GM03348 (cell line): ENCODE measurements at places on chromosomes 3 and 15.

DNA sequence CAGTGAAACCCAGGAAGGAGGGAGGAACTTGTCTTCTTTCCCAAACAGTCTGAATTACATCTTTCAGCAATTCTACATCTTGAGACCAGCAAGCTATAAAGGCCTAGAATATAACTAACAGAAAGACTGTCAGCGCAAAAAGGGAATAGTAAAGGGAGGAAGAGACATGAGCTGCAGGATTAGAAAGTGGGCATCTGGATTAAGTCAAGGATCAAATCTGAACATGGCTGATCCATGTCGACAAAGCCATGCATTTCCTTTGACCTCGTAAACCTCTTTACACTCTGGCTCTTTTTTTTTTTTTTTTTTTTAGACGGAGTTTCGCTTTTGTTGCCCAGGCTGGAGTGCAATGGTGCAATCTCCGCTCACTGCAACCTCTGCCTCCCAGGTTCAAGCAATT is 35.4 kb upstream of the KCNMB3 start:
- no peak for DNase-seq

- DNase-seq, result no peak
Measured at GRCh38 chr15:74156678-74157411, 16.7 kb upstream of the ISLR start.

GRCh38 chr3:120448756-120449155 is 2.0 kb downstream of the FSTL1 start:
- peak; percentile 84 for DNase-seq

GRCh38 chr3:184145111-184145524 is 10.0 kb downstream of the EIF2B5 start:
- DNase-seq, result peak; percentile 34

DNA sequence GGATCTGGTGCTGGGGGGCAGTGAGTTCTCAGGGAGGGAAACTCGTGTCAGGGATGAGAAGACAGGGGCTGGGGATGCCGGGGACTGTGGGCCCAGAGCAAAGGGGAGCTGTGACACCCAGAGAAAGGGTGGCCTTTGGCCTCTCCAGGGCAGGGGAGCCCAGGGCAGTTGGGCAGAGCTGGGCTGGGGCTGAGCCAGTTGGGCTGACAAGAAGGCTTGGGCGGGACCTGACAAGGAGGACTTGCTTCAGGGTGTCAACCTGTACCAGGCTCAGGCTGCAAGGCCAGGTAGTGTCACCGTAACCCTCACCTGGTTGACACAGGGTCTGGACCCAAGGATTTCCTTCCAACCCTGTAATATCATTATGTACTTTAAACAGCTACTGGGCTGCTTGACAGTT is 13.2 kb upstream of the ANPEP start:
- DNase-seq, result no peak

- no peak for DNase-seq
Measured at GRCh38 chr3:72331076-72331475, 517.2 kb downstream of the SHQ1 start.

DNA sequence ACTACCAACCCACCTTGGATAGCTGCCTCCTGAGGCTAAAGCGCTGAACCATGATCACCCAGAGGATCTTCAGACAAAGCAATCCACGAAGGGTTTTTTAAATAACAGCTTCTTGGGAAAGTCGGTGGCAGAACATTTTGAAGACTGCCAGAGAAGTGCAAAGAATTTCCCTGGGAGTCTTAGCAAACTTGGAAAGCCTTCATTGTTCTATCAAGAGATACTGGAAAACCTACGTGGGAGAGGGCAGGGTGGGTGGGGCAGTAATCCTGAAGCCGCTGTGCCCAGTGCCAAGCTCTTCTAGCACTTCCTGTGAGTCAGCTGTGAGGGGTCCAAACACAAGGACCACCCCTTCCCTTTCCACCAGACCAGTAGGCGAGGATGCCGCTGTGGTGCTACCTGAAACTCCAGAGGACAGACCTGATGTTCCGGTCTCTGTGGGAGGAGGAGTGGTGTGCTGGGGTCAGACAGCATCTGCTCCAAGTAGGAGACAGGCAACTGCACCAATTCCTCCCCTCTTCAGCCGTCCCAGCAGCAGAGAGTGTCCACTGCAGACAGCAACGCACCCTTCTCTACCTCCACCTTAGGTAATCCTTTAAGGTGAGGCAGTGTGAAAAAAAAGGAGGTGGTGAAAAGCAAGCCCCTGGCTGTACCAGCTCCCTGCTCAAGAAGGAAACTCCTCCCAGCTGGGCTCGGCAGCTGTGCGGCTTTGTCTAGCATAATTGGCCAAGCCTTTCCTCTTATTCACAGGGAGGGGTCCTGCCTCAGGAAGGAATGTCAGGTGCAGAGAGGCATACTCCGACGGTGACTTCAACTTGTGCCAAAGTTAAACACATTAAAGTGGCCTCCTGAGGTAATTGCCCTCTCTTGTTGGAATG is 99.0 kb downstream of the TMCC1 start:
- peak; percentile 19 for DNase-seq

- peak; percentile 15 for DNase-seq
Measured at GRCh38 chr3:112470788-112471187, 28.5 kb downstream of the BTLA start.

DNA sequence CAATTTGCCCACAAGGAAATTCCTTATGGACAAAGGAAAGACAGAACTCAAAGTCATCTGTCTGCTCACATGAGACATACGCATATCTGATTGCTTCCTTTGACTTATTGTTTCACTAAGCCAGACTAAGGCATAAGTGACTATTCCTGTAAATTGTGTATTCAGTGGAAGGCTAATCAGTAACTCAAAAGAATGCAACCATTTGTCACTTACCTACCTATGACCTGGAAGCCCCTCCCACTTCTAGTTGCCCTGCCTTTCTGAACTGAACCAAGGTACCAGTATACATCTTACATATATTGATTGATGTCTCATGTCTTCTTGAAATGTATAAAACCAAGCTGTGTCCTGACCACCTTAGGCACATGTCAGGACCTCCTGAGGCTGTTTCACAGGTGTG is 53.5 kb upstream of the PROK2 start:
- no peak for DNase-seq

DNA sequence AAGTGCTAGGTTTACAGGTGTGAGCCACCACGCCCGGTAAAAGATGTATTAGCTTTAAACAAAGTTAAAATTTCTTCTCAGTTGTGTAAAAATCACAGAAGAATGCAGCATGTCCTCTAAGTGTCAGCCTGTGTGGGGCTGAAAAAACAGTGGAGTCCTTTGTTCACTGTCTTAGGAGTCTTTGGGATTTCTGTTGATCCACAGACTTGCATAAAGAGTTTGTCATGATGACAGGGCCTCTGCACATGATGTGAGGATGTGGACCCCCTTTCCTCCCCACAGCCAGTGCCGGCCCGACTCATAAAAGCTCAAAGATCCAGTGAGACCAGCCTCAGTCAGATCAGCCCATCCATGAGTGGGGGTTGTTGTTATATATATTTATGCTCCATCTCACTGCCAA is 49.0 kb upstream of the GOLGA8J start:
- DNase-seq, result no peak

GRCh38 chr3:159605101-159605500 is 383.5 kb upstream of the IL12A start:
- DNase-seq, result no peak

GRCh38 chr15:74235962-74236361 is at the start of gene CCDC33:
TSS of gene CCDC33 (plus strand) at chr15:74236326. CDS start at chr15:74236720, 394 bp downstream.
- no peak for DNase-seq

- DNase-seq, result no peak
Measured at GRCh38 chr3:65551945-65552344, 486.8 kb downstream of the MAGI1 start.

GRCh38 chr3:179971280-179971679 is 65.5 kb downstream of the PEX5L start:
- no peak for DNase-seq

- no peak for DNase-seq
Measured at GRCh38 chr15:40280260-40281056, 2.4 kb downstream of the ANKRD63 start.

- peak; percentile 45 for DNase-seq
Measured at GRCh38 chr3:186307594-186308221, 54.3 kb downstream of the DGKG start.

- peak; percentile 73 for DNase-seq
Measured at GRCh38 chr3:184227481-184227935, 1.9 kb upstream of the VWA5B2 start.

GRCh38 chr3:35012214-35012613 is 627.1 kb upstream of the ARPP21 start:
- DNase-seq, result no peak

GRCh38 chr15:67652586-67652985 is 110.1 kb downstream of the MAP2K5 start:
- DNase-seq, result no peak

- DNase-seq, result peak; percentile 57
Measured at GRCh38 chr15:45640616-45641015, 5.8 kb downstream of the SQOR start.

GRCh38 chr3:194270627-194271459 is 80.3 kb downstream of the CPN2 start:
- peak; percentile 49 for DNase-seq

- DNase-seq, result no peak
Measured at GRCh38 chr3:62236016-62236415, 137.3 kb downstream of the FEZF2 start.

DNA sequence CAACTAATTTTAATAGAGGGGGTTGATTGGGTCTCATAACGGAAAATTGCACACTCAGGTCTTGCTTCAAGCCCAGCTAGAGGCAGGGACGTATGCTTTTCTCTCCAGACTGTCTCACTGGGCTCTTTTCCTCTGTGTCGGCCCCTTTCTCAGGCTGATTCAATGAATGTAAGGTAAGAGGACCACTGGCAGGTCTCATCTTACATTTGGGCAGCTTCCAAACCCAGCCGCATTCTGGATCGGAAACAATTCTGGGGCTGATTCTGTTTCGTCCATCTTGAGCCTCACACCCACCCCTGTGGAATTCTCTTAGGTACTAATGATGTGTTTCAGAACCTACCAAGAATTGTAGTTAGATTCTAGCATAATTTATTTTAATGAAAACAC is 40.7 kb downstream of the TMEM212 start:
- DNase-seq, result no peak

DNA sequence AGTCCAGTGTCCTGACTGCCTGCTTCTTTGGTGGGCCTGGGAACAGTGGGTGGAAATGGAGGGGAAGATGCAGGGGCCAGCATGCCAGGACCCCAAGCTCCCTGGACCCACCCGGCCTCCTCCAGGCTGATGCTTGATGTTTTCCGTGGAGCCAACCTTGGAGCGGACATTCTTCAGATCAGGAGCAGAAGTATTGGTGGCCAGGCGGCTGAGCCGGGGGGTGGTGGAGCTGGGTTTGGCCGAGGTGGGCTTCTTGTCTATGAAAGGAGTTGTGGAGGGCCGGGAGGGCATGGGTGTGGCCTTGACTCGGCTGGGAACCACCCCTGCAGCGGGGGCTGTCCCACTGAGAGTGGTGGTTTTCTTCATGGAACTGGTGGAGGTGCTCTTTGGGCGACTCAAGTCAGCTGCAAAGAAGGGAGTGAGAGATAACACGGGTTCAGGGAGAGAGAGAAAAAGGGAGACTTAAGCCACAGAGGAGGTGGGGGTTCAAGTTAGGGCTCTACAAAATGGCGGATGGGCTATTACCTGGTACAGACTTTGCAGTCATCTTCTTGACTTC is 67.8 kb downstream of the DHX30 start:
- no peak for DNase-seq

- DNase-seq, result no peak
Measured at GRCh38 chr3:25403968-25404367, 24.1 kb upstream of the RARB start.

GRCh38 chr3:30357897-30358296 is 248.5 kb upstream of the TGFBR2 start:
- DNase-seq, result no peak

GRCh38 chr3:115095236-115095635 is 51.9 kb downstream of the ZBTB20 start:
- no peak for DNase-seq

GRCh38 chr3:103006526-103007183 is 571.8 kb downstream of the ZPLD1 start:
- no peak for DNase-seq

- DNase-seq, result no peak
Measured at GRCh38 chr15:85149465-85150129, 167.9 kb downstream of the PDE8A start.

DNA sequence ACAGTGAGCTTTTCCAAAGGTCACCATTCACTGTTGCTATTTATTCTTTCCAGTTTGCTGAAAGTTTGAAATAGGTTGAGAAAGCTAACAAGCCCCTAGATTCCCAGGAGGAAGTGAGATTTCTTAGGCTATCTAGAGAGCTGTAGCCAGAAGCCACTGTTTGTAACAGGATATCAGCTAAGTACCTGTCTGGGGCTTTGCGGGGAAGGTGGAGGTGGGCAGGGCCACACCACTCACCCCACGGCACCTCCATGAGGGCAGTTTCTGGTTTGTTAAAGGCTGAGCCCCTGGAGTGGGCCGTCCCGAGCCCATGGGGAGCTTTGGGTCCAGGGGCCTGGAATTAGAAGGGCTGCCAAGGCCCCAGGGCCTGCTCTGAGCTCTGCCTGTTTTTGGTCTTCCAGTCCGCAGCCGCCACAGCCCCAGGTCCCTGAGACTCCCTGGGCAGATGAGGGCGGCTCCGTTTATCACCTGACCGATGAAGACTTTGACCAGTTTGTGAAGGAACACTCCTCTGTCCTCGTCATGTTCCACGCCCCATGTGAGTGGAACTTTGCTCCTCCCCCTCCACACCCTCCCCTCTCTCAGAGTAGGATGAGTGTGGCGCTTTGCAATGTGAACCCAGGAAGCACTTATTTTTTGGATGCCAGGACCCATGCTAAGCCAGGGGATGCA is 63.4 kb downstream of the PDIA5 start:
- DNase-seq, result no peak

GRCh38 chr15:68256675-68257450 is 20.7 kb upstream of the FEM1B start:
- DNase-seq, result peak; percentile 93

- no peak for DNase-seq
Measured at GRCh38 chr3:172216911-172217310, 177.5 kb downstream of the FNDC3B start.

GRCh38 chr3:20878691-20879090 is 692.7 kb upstream of the SGO1 start:
- no peak for DNase-seq

GRCh38 chr3:195186041-195186709 is 84.8 kb downstream of the XXYLT1 start:
- no peak for DNase-seq

DNA sequence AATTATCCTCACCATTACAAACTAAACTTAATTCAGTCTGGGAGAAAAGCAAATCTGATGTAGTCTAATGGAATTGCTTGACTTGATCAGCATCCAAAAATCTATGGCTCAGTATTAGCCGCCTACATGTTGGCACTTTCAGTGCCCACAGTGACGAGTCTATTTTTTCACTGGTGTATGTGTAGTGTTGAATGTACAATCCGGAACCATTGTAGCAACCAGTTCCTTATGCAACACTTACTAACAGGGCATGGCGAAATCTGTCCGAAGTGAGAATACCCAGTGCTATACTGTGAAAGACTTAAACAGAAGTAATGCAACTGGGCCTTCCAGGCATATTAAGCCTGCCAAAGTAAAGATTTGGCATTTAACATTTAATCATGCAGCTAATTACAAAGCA is 18.6 kb downstream of the LRRN1 start:
- DNase-seq, result no peak

GRCh38 chr3:75235631-75236030 is 428.5 kb upstream of the FRG2C start:
- DNase-seq, result no peak
